ENCODE measurements at places on chromosomes 2 and 18.

DNA sequence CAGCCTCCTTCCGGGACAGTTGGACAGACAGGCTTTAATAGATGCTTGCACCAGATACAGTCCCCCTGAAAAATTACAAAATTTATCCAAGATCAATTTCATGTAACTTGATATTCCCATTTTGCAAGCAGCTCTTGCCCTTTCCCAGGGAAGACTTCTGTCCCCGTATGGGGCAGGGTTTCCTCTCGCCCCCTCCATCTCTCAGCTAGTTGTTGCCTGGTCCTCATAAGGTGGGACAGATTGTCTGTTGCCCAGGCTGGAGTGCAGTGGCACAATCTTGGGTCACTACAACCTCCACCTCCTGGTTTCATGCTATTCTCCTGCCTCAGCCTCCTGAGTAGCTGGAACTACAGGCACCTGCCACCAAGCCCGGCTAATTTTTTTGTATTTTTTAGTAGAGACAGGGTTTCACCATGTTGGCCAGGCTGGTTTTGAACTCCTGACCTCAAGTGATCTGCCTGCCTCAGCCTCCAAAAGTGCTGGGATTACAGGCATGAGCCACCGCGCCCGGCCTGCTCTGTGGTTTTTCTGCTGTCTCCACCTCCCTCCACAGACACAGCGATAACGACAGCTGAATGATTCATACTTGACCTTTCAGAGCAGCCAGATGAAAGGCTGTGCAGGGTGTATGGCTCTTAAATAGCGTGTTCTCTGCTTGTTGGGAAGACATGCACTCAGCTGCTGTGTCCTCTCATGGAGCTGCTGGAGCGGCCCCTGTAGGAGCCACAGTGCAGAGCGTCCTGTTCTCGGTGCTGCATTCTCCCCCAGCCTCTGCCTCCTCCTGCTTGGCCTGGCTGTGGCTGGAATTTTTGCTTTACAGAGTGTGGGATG is 61.4 kb downstream of the TTC39C start:
- DNase-seq: no peak

GRCh38 chr2:59896499-59897245 is 656.8 kb downstream of the BCL11A start:
- no peak for DNase-seq

DNA sequence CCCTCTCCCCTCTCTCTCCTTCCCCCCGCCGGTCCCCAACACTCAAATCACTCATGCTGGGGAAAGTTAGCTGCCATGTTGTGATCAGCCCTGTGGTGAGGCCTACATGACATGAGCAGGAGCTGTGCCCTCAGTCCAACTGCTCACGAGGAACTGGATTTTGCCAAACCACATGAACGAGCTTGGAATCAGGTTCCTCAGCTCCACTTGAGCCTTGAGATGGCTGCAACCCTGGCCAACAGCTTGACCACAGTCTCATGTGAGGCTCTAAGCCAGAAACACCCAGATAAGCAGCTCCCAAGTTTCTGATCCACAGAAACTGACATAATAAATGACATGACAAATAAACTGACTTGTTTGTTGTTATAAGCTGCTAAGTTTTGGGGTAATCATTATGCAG is 38.4 kb downstream of the ARL4C start:
- no peak for DNase-seq

- DNase-seq: no peak
These were observed 161.2 kb downstream of the PLEKHA3 start for GRCh38 chr2:178641498-178641897.

DNA sequence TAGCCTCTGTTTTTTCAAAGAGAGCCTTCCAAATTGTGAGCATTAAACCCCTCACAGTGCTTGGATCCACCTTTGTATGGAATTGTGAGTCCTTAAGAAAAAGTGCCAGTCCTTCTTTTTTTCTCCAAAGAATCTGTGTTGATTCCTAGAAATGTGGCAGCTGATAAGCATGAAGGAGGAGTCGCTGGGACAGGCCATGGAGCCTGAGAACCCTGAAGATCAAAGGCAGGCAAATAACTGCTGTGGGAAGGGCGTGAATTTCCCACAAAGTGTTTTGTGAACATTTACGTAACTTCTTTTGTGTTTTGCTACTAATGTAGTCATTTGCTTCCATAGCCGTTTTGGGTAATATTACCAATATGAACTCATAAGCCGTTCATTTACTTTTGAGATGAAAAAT is 27.7 kb upstream of the CHMP1B start:
- DNase-seq: no peak

- no peak for DNase-seq
These were observed 16.9 kb downstream of the ALMS1 start for GRCh38 chr2:73402386-73403103.

Measured in NCI-H1092 (cell line).